ENCODE measurements at places on chromosomes 2 and 18.

GRCh38 chr2:71887196-71887595, 260.5 kb downstream of the CYP26B1 start:
- no peak for DNase-seq

- DNase-seq, result no peak
Measured at GRCh38 chr2:41900101-41900577, 147.7 kb upstream of the PKDCC start.

- no peak for DNase-seq
Measured at GRCh38 chr18:69683176-69683575, 264.5 kb downstream of the CD226 start.

- no peak for DNase-seq
Measured at GRCh38 chr2:150733051-150733618, 245.7 kb upstream of the RND3 start.

All from NCI-H1436 (cell line).